ENCODE measurements at places on chromosomes 7 and 10.

- no peak for DNase-seq
Observed at GRCh38 chr7:159213253-159213652, 68.6 kb upstream of the VIPR2 start.

GRCh38 chr7:117004899-117005298, 51.6 kb downstream of the ST7 start:
- no peak for DNase-seq

GRCh38 chr7:108285778-108286177, 155.6 kb upstream of the LAMB4 start:
- no peak for DNase-seq

GRCh38 chr10:125708971-125709503, 10.5 kb upstream of the EDRF1 start:
- no peak for DNase-seq

DNA sequence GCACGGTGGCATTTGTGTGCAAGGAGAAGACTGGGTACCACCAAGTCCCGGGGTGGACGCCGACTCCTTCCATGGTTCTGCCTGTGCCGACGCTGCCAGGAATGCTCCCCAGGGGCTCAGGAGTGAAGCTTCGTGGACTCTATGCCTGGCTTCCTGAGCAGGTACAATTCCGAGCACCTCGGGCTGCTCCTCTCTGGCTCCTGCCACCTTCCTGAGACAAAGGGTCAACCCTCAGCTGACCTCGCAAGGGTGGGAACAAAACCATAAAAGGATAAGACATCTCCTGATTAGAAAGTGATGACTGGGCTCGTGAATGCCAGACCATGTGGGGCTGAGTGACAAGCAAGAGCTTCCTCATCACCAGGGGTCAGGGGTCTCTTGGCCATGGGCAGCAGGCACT, 31.8 kb downstream of the CALML3 start:
- DNase-seq = no peak

DNA sequence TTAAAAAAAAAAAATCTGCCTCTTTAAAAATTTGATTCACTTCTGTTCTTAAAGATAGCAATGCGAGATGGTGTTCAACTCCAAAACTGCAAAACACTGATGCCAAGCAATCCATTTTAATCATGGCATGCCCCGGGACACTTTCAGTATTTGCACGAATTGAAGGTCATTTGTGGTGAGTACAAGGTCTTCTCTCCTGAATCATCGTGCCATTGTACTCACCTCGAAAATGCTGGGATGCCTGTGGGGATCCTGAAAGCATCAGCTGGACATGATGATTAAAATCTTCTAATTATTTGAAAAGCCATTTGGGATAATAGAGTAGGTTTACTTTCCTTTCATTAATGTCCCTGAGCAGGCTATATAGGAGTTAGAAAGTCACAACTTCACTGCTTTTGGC, 125.1 kb upstream of the NRP1 start:
- no peak for DNase-seq

DNA sequence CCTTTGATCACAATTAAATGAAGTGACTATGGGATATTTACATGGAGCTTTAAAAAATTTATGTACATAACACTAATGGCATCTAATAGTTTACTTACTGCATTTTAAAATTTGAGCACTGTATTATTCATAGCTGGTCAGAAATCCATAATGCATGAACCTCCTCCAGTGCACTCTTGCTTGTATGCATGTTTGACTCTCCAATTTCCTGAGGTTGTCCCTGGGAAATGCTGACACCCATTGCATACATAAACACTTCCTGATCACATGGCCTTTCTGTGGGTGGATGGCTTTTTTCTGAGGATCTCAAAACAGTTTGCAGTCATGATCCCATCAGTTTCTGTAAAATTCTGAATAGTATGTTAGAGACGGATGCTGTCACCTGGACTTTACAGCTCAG, 577.8 kb downstream of the REEP3 start:
- DNase-seq = no peak

GRCh38 chr10:22853906-22854447, 73.9 kb upstream of the ARMC3 start:
- DNase-seq = no peak

DNA sequence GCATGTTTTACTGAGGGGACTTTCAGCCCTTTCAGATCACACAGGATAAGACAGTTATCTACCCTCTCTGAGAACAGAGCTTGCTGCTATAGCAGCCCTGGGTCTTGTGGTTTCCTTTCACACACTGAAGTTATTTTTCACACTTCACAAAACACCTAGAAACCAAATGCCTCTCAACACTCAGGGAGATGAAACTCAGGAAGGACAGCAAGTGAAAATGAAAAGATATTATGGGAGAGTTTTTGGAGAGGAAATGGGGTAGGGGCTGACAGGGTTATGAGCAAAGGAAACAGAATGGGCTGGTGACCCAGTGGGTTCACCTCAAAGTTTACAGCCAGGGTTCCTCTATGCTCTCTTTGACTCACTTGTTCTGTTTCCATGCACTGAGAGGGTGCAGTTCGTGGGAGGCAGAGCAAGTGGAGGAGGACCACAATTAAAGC, 17.0 kb upstream of the GIMAP2 start:
- DNase-seq = no peak

GRCh38 chr7:156026603-156027002, 214.3 kb upstream of the SHH start:
- no peak for DNase-seq

- DNase-seq = no peak
Observed at GRCh38 chr10:127797339-127797738, 60.4 kb downstream of the FOXI2 start.

DNA sequence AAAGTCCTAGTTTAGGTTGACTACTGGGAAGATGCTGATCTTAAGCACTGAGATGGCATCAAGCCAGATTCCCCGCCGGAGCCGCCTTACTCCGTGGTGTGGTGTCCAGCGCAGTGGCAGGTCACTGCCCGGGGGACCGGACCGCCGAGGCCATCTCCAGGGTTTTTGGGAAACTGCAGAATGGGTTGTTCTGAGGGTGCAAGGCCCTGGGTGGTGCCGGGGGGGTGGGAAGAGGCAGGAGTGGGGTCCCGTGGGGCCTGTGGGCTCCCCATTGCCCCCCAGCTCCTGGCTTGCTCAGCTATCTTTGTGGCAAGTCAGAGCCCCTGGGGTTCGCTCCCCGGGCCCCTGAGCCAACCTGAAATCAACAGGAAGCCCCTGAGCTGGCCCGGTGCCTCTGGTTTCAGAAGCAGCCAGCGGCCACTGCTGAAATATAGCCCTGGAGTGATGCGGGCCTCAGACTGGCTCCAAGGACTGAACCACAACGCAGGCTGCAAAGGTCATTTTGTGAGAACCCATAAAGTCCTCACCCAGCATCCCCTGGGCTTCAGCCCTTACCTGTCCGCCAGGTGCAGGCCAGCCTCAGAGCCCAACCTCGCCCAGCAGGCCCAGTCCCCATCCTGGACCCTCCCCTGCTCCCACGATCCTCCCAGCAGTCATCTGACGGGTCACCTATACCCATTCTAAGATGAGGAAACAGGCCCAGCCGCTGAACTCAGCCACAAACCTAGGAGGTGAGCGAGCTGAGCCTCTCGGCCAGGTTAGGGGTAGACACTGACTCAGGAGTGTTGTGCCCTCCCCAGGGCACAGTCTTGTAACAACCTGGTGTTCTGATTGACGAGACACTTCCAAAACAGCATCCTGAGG, 102.7 kb downstream of the PDGFA start:
- no peak for DNase-seq

- no peak for DNase-seq
Observed at GRCh38 chr7:135414850-135415439, 95.0 kb downstream of the CNOT4 start.

DNA sequence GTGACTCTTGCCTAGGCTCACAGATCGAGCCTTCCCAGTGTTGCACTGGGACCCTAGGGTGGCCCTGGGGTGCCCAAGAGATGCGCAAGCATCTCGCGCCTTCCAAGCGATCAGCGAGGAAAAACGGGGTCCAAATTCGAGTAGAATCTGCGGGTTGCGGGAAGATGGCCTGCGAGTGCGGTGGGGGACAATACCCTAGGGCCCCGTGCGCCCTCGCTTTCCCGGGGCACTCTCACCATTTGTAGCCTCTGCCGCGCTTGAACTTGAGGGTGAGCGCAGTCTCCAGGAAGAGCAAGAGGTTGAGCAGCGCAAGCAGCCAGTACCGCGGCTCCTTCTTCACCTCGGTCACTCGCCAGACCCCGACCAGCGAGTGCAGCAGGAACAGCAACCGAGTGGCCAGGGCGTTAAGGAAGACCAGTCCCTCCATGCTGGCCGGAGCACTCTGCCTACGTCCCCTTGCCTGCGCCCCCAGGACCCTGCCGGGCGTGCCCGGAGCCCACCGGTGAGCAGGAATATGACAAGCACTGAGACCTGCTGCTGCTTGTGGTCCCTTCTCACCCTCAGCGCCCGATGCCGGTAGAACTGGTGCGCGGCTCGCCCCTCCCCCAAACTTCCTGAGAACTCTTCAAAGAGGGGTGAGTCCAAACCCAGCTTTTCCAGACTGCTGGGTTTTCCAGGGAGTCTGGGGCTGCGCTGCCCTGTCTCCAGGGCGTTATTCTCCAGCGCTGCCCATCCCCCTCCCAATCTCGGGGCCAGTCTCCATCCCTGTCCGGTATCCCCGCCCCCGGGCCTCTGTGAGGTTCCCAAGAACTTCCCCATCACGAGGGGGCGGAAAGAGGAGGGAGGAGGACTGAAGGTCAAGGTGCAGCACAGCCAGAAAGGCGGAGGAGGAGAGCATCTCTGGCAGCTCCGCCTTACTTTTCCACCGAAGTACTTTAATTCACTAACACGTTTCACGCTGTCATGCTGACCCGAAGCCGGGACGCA, at the start of gene TMEM26:
Gene TMEM26 (minus strand): TSS at position 727 of the 987 bp plus-strand sequence. CDS start 300 bp downstream, at position 427.
- DNase-seq = no peak

GRCh38 chr10:113802997-113803396, 50.9 kb downstream of the DCLRE1A start:
- no peak for DNase-seq
